COLO829 (cell line): ENCODE measurements at places on chromosomes 12 and 14.

GRCh38 chr12:24561411-24561871 is 387.5 kb downstream of the BCAT1 start:
- DNase-seq, result no peak

GRCh38 chr12:20631711-20632110 is 63.4 kb upstream of the SLCO1C1 start:
- peak; percentile 20 for DNase-seq

DNA sequence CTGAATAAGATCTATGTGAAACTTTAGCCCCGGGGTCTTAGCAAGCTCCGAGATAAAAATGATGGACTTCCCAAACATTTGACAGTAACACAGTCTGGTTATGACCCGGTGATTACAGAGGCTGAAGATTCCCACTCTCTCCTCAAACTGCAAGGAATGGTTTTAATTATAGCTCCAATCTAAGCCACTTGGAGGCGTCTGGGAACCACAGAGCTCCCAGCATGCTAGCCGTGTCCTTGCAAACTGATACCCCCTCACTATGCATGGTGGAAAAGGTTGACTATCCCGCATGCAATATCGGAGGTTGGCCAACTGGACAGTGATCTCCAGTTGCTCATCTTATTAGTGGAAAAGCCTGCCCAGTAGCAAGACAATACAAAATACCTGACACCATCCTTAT is 76.5 kb upstream of the GRIN2B start:
- DNase-seq, result no peak

GRCh38 chr14:68691792-68692118 is 101.1 kb downstream of the ZFP36L1 start:
- no peak for DNase-seq

- peak; percentile 34 for DNase-seq
Measured at GRCh38 chr12:79420146-79420618, 270.6 kb downstream of the PAWR start.

DNA sequence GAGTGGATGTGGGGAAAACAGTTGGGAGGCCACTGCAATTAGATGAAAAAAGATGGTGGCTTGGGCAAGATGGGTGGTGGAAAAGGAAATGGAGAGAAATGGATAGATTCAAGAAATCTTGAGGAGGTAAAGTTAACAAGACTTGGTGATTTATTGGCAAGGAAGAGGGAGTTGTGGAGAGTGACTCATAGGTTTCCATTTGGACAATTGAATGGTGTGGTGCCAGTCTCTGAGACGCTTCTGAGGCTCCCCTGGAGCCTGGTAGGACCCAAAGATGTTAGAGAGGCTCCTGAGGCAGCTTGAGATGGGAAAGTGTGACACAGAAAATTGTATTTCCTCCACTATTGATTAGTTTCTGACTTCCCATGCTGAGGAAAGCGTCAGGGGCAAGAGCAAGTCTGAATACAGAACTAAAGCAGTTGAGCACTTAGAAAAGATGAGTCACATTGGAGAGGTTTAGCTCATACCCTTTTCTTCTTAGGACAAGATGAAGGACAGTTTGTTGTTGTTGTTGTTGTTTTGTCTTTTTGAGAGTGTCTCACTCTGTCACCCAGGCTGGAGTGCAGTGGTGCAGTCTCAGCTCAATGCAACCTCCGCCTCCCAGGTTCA is 4.5 kb downstream of the PRPF40B start:
- no peak for DNase-seq

- no peak for DNase-seq
Measured at GRCh38 chr14:99378782-99379214, 101.9 kb downstream of the SETD3 start.

GRCh38 chr12:86748894-86749293 is 492.7 kb upstream of the MGAT4C start:
- DNase-seq, result no peak

DNA sequence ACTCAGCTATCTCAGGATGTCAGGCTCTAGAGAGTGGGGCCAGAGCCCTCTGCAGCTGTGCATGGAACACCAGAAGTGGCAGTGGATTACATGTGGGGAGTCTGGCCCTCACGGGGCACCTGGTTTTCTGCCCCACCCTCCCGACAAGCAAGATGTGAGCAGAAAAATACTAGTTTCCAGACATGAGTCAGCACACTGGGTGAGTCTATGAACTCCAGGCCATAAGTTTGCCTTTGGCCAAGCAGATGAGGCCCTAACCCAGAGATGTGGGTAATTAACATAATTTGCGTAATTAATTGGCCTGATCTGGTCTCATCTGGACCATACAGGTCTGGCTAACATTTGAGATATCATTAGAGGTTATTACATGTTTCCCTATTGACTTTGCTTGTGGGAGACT is 37.7 kb upstream of the SLC24A4 start:
- DNase-seq, result no peak

- DNase-seq, result peak; percentile 94
Measured at GRCh38 chr12:105741786-105742566, 396.8 kb downstream of the NUAK1 start.

DNA sequence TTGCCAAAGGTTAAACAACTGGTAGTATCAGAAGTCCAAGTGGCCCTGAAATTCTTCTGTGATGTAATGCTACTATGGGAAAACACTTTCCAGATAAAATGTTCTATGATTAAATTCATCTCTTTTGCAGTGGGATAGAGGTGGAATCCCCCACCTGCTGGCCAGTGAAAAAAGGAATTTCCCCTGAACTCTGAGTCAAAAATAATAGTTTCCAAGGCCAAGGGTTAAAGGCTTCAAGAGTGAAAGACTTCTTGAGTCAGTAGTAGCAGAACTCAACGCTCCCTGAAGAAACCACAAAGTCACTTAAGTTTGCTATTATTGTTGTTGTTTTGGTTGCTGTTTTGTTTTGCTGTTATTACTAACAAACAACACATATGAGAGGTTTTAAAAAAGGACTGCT is 330.8 kb downstream of the SOX5 start:
- DNase-seq, result no peak

DNA sequence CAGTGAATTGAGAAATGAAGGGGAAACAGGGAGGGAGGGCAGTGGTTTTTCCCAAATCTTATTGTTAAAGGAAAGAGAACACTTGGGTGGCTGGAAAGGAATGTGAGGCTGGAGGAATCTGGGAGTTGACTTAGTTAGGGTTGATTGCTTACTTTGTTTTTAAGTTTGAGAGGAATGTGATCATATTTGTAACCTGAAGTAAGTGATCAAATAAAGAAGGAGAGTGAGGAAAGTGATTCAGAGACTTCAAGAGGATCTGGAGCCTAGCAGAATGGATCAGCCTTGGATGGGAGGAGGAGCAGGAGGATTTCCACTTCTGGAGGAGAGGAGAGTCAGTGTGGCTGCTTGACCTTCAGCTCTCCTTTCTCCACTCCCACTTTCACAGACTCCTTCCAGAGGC is 6.0 kb upstream of the LRP6 start:
- DNase-seq, result no peak

- DNase-seq, result no peak
Measured at GRCh38 chr12:44570036-44570583, 306.0 kb downstream of the NELL2 start.

- DNase-seq, result no peak
Measured at GRCh38 chr14:104235686-104236085, 97.3 kb downstream of the KIF26A start.

- DNase-seq, result no peak
Measured at GRCh38 chr14:97218274-97218673, 421.1 kb downstream of the VRK1 start.

- no peak for DNase-seq
Measured at GRCh38 chr12:93599192-93599591, 26.7 kb downstream of the SOCS2 start.

- no peak for DNase-seq
Measured at GRCh38 chr12:128613837-128614590, 209.7 kb downstream of the SLC15A4 start.
